ENCODE measurements at places on chromosomes 7 and 10.
A peak's percentile ranks its signal among the peaks of the same experiment; 100 is the strongest.

- no peak for DNase-seq
Observed at GRCh38 chr10:123721441-123722049, 55.4 kb downstream of the GPR26 start.

- no peak for DNase-seq
Observed at GRCh38 chr10:132481690-132482089, 55.9 kb upstream of the INPP5A start.

DNA sequence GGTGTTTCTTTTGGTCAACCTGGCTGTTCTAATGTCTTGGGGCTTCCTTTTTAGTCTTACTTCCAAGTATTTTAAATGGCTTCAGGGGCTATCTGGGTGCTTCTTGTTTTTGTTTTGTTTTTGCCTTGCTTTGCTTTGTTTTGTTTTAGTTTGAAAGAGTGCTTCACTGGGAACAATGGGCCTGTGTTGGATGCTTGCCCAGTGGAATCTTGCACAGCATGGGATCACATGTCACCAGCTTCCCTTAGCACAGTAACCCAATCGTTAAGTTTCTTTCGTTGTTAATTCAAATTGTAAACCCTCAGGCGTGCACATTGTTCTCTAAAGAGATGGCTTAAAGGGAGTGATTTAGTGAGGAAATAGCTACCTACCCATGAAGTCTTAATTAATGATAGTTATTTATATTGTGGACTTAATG is 8.9 kb downstream of the COL17A1 start:
- DNase-seq, result peak; percentile 81

GRCh38 chr7:111018447-111018846 is 72.5 kb upstream of the LRRN3 start:
- no peak for DNase-seq

GRCh38 chr7:106592282-106593027 is 68.5 kb downstream of the CCDC71L start:
- no peak for DNase-seq

- DNase-seq, result no peak
Observed at GRCh38 chr7:92669616-92670165, 79.5 kb upstream of the FAM133B start.

DNA sequence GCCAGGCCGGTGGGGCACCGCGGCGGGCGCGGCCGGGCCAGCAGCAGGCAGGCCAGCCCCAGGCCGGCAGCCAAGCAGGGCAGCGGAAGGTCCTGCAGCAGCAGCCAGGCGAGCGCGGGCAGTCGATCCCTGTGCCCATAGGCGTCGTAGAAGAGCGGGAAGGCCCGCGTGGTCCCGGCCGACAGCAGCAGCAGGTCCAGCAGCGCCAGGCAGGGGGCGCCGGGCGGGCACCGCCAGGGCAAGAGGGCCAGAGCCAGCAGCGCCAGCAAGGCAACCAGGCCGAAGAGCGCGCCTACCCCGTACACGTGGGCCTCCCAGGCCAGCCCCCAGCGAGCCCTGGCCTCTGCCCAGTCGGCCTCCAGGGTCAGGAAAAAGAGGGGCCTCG is 8.4 kb upstream of the RBM28 start:
- peak; percentile 11 for DNase-seq

- no peak for DNase-seq
Observed at GRCh38 chr7:135285547-135286233, 52.1 kb downstream of the STRA8 start.

DNA sequence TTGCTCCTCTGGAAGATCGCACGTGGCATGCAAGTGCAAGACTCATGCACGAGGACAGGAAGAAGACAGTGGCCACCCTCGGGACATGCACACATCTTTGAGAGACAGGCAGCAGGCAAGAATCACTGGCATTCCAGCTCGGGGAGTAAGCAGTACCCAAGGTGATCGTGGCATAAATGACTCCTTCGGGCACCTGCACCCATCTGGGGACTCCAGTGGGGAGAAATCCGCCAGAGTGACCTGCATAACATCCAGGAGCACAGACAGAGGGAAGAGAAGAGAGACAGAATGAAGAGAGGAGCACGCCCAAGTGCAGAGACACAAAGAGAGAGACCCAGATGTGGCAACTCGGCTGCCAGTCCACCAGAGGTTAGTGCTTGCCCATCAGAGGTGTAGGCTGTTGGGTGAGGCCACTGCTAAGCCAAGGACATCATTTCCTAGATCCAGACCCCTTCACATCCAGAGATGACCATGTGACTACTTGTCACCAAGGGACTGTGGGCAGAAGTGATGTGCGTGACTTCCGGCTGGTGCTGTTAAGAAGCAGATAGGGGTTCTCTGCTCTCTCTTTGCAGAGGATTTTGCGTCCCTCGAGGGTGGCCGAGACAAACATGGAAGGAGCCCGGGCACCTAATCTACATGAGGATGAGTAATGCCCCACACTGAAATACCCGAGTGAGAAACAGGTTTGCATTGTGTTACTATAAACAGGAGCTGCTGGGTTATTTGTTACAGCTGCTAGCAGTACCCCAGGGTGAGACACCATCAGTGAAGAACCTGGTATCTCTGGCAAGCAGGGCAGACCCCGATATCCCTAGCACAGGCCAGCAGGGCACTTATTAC is 80.6 kb downstream of the VWA2 start:
- DNase-seq, result no peak

DNA sequence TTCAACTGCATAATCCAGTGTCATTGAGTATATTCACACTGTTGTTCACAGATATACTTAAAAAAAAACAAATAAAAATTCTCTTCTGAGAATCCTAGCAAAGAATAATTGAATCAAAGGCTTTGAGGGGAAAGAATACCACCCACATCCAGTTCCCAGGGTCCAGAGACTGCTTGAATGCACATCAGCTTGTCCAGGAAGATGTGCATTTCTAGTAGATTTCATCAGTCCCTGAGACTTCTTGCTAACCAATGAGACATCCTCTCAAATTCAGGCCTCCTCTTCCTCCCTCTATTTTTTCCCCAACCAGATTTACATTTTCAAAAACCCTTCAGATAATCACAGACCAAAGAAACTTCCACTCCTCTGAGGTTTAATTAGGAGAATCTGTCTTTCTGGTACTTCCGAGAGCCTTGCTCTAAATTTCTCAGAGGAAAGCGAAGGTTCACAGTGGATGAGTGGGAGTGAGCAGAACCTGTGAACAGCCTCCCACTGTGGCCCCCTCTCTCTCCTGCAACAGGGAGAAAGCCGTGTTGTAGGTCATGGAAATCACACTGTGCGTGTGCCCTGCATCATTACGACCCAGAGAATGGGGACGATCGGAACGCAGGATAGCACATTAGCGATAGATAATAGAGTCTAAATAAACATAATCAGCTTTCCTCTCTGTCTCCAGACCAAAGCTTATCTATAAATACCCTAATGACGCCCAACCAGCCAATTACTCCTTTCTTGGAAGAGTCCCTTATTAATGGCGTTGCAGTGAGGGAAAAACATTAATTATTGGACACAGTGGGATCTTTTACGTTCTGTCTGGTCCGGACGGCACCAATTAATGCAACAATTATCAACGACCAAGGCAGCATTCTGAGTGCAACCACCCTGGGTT is 212.5 kb downstream of the EMX2 start:
- DNase-seq, result no peak

- DNase-seq, result no peak
Observed at GRCh38 chr7:39317107-39317506, 249.1 kb upstream of the YAE1 start.

GRCh38 chr7:29987083-29987482 is 2.5 kb downstream of the SCRN1 start:
- DNase-seq, result no peak

GRCh38 chr7:138875794-138876193 is 77.8 kb upstream of the ATP6V0A4 start:
- DNase-seq, result no peak

GRCh38 chr7:140650367-140650766 is 9.8 kb upstream of the DENND2A start:
- DNase-seq, result no peak

DNA sequence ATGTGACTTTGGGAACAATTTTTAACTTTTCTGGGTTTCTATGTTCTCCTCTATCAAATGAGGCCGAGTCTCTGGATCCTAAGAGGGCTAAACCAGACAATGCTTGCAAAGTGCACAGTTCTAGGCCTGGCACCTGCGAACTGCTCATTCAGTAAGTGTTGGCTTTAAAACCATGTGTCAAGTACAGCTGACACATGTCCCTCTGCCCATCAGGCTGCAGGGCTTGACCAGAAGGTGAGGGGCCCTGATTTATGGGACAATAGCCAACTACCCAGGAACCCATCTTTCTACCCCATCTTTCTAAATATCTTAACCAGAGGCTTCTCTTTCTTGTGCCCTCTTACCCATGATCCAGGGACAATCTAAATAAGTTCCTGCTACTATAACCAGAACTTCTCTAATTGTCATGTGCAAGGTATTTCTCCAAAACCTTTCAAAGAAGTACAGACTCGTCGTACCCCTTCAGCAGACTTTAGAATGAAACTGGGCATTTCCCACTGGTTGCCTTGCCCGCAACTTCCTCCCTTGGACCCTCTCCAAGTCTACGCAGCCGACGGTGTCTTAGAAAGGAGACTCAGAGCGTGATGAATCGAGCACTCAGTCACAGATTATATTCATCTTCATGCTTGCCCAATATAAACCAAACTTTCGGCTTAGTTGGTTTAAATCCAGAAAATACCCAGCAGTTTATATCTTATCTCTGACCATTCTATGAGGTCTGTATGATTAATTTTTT is 69.8 kb upstream of the STEAP1B start:
- DNase-seq, result no peak

DNA sequence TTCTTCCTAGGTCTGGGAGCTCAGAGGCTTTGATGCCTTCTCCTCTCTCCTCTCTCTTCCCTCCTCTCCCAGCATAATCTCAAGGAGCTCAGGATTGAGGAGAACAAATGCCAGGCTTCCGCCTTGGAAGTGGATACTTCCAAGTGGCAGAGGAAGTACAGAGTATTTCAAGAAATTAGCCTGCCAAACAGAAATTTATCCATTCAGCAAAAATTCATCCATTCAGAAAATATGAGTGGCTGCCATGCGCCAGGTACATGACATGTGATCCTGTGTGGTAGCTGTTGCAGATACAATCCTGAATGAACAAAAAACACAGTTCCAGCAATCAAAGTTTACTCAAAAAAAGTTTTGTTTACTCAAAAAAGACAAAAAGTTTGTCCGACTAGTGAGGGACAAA is 18.4 kb downstream of the NOLC1 start:
- DNase-seq, result no peak

DNA sequence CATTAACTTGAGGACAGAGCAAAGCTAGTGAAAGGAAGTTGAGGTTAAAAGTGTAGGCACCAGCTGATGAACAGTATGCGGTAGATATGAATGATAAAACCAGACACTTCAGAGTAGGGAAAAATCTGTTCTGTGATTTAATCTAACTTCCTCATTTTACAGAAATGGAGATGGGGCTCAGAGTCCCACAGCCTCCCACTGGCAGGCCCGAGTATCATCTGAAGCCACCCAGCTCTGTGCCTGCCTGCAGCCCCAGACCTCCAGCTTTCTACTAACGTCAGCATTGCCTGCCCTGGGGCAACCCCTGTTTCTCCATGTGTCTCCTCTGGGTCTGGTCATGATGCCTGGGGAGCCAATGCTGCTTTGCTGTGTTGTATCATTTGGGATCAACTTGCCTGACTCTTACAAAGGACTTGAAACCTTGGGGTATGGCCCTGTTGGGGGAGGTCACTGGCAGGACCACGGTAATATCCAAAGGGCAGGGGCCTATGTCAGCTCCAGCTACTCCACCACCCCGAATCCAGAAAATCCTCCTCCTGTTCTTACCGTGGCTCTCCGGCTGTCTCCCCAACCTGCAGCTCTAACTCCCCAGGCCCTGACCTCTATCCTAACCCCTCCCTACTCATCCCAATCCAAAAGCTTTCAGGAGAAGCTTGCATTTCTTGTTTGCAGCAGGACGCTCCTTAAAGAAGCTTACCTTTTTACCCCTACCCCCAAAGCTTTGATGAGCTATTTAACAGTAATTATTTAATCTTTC is 56.2 kb upstream of the NPY start:
- no peak for DNase-seq

DNA sequence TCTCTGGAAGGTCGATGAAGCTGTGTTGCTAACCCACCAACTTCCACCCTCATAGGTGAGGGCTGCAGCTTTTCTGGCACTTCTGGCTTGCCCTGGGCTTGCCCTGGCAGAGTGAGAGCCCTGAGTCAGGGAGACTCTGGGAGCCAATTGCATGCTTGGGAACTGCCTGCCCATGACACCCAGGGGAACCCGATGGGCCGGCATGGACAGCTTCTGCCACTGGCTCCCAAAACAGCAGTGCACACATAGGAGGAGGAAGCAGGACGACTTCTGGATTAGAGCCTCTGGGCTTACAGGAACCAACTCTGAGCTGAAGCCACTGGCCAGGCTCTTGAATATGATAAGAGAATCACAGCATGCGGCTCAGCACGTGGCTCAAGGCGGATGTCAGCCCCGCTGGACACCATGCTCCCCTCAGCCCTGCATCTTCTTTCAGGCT is 135.2 kb upstream of the UNC5B start:
- DNase-seq, result no peak

GRCh38 chr10:33257439-33258080 is 76.9 kb downstream of the NRP1 start:
- no peak for DNase-seq

DNA sequence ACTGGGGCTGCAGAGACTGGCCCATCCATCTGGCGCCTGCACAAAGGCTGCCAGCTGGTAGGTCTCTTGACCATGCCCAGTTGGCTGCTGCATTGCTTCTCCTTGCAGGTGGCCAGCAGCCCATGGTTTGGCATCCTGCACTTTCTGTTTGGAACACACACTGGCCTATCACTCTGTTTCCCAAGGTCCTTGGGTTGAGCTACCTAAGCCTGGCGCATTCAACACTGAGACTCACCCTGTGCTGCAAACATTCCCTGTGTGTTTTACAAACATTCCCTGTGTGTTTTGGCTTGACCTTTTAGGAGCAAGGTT is 55.5 kb downstream of the TACR2 start:
- no peak for DNase-seq

- no peak for DNase-seq
Observed at GRCh38 chr10:131730771-131731497, 169.9 kb upstream of the PPP2R2D start.

DNA sequence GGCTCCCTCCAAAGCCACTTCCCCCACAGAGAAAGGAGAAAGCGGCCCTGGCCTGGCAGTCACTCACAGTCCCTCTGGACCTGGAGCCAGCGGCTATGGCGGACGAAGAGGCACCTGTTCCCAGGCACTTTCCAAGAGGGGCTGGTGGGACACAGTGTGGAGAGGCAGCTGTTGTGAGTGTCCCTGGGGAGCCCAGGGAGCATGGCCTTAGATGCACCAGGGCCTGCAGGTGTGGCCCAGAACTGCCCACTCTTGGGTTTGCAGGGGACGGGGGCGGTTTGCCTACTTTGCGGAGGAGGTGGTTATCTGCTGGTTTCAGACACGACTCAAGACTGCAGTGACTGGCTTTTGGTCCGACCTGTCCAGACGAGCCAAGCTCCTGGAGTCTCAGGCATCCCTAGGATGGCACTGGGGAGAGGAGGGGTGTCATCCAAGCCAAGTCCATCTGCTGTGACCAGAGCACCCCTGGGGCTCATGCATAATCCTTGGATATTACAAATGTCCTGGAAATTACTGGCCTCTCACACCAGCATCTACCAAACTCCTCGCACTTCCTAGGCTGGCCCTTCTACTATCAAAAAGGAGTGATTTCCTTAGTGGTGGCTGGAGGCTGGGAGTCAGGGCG is 18.4 kb downstream of the CTBP2 start:
- DNase-seq, result no peak

GRCh38 chr10:28367929-28368484 is 65.1 kb upstream of the MPP7 start:
- no peak for DNase-seq
